Activated CD4-positive, alpha-beta T cell treated with anti-CD3 and anti-CD28 coated beads for 36 hours (primary cell): ENCODE measurements at places on chromosomes 5 and 9. TPM values are rescaled to one million over a fixed set of nuclear protein-coding genes. Genes with fewer than 3 reads are reported as not detected.
A peak's percentile ranks its signal among the peaks of the same experiment; 100 is the strongest.

EPB41L4B gene
- 0.23 TPM for total RNA-seq

ARPC5L gene
- 95.9 TPM for total RNA-seq

- no peak for DNase-seq
Observed at GRCh38 chr9:134648701-134649530, 7.3 kb downstream of the COL5A1 start.

SLC27A6 gene
- not detected for total RNA-seq

- peak; percentile 52 for DNase-seq
Observed at GRCh38 chr5:128905568-128906110, 59.6 kb upstream of the SLC27A6 start.

GRIA1 gene
- not detected for total RNA-seq

BAAT gene
- not detected for total RNA-seq

DNA sequence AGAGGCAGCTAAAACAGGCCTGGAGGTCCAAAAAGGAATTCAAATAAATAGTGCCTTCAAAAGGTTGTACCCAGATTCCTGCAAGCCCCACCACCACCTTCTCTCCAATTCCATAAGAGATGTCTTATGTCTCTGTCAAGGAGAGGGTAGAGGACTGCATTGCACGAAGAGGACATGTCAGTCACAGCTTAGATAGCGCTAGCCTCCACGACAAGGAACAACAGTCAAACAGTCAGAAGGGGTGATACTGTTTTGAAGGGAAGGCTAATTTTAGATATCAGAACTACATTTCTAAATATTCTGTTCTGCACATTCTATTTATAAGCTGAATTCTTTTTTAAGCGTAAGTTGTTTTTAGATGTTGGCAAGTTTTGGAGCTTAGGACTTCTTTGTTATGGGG, 34.2 kb downstream of the PLAC8L1 start:
- no peak for DNase-seq

- DNase-seq: no peak
Observed at GRCh38 chr9:132881826-132882225, 3.1 kb downstream of the SPACA9 start.

DNA sequence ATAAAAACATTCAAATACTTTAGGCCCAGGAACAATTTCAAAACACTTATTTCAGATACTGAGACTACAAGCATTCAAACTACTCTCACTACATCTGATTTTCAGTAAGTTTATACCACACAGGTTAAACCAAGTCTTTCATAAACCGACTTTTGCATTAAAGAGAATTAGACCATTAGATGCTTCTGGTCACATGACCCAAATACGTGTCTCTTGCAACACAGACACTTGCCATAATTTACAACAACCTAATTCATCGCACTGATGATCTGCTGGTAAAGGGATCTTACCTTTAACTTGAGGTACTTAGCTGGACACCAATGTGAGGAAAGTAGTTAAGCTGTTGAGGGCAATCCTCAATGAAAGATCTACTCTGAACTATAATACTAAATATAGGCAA, 3.2 kb downstream of the HNRNPH1 start:
- no peak for DNase-seq

GRCh38 chr5:110852053-110852452, 113.2 kb downstream of the SLC25A46 start:
- no peak for DNase-seq

- no peak for DNase-seq
Observed at GRCh38 chr9:90805006-90805996, 3.7 kb downstream of the SYK start.

- no peak for DNase-seq
Observed at GRCh38 chr5:160082614-160083500, 36.4 kb downstream of the PWWP2A start.

- DNase-seq: no peak
Observed at GRCh38 chr5:110161162-110161561, 471.4 kb downstream of the MAN2A1 start.

DNA sequence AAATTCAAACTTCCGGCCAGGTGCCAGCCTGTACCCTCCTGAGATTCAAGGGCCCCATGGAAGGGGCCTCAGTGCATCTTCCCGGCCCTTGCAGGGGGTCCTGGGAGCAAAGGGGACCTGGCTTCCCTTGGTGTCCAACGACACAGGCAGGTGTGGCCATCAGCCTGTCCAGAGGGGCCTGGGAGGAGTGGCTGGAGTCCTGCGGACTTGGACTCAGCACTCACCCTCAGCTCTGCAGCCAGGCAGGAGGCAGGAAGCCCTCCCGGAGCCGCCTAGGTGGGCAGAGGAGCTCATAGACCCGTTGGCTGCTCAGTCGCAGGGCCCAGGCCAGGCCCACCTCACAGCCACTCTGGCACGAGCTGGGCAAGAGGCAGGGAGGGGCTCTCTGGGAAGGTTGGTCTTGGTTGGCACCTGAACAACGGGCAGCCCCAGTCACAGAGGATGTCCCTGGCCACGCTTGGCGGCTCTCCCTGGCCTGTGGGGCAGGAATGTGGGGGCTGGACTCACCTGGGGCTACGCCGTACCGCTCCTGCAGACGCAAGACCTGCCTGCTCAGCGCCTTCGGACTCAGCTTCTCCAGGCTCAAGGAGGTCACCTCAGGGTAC, 53.8 kb upstream of the NRARP start:
- DNase-seq: peak; percentile 5

SH3TC2 gene
- not detected for total RNA-seq

AQP7 gene
- not detected for total RNA-seq

- no peak for DNase-seq
Observed at GRCh38 chr9:83403527-83404238, 134.5 kb downstream of the FRMD3 start.

DNA sequence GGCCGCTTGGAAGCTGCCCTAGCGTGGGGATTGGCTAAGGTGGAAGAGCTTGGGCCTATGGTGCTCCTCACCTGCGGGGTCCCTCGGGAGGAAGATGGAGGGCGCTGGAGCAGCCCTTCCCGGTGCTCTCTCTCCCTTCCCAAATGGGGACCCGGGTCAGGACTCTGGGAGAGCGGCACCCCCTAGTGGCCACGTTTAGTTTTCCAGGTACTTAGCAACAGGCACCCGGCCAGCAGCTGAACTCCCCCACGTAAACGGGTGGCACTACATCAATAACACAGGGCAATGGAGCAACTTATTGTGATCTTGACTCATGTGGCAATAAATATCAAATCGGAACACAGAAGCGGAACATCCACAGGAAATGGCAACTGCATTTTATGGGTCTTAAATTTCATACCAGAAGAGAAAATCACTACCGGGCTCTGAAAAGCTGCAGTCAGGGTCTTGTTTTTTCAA, 316.6 kb downstream of the AGTPBP1 start:
- DNase-seq: peak; percentile 79

GRCh38 chr9:89542401-89543021, 44.6 kb upstream of the SEMA4D start:
- no peak for DNase-seq

DNA sequence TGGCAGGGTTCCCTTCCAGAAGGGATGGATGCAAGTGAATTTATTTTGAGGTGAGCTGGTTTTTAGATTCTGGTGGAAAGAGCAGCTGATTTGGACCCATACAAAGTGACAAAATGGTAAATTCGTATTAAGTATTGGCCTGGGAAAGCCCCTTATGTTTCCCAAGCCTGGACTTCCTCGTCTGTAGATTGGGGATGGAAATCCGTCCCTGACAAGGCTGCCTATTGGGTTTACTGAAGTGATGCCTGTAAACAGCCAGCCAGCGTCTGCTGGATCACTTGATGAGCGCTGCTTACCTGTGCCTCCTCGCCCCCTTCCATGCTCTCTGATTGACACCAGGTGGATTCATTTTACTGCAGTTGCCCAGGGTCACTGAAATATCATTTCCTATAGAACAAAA, 233.8 kb downstream of the GADD45G start:
- DNase-seq: no peak

- no peak for DNase-seq
Observed at GRCh38 chr5:13385066-13385465, 559.4 kb downstream of the DNAH5 start.

GRCh38 chr9:79801459-79801858, 229.7 kb downstream of the TLE4 start:
- no peak for DNase-seq

SOX30 gene
- total RNA-seq: 0.18 TPM

GRCh38 chr5:150561571-150562275, 53.8 kb downstream of the NDST1 start:
- no peak for DNase-seq

DNA sequence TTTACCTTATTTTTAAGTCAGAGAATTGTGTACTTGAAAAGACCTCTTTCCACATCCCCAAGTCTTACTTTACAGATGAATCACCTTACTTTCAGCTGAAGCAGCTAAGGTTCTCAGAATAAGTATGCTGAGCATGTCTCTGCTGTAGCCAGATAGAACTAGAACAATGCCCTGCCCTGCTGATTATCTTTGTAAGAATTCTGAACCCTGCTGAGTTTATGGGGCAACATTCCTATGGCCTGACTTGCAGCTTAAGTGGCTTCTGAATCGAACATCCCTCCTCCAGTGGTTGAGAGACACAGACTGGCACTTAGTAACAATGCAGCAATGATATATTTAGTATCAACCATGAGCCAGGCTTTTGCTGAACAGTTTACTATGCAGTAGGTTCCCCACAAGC, 592.0 kb upstream of the WWC1 start:
- no peak for DNase-seq

GRCh38 chr9:125861405-125862058, 114.4 kb downstream of the PBX3 start:
- DNase-seq: no peak

GRCh38 chr9:128286440-128286839, 10.4 kb downstream of the SWI5 start:
- DNase-seq: no peak

- no peak for DNase-seq
Observed at GRCh38 chr5:75756211-75756610, 39.0 kb upstream of the POC5 start.

C5orf34 gene
- 16.8 TPM for total RNA-seq

GMCL2 gene
- total RNA-seq: not detected

DNA sequence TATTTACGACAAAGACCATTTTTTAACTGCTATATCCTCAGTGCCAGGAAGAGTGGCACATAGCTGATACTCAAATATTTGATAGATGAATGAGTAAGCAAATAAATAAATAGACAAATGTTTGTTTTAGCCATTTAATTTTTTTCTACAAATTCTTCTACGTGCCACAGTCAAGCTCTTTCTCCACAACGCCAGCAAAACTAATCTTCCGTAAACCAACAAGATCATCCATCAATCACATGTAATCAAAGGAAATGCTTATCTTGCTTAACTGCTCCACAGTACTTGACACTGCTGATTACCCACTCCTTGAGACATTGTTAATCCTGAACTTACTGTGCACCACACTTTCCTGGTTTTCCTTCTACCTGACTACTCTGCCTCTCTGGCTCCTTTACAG, 136.7 kb downstream of the EDIL3 start:
- DNase-seq: no peak

TAF11L10 gene
- total RNA-seq: not detected

DNA sequence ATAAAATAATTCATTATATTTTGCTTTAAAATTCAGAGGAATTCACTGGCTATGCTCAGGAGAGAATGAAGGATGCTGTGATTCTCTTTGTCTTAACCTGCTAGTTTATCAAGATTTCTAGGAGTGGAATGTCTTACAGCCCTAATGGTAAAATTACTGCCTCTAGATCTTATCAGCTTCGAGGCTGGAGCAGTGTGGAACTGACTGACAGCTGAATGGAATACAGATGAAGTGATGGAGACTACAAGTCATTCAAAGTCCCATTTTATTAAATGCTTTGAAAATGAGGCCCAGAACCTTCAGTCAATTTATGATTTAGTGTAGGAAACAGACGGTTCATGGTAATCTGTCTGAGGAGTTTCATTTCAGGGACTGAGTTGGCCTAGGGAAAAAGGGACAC, 202.1 kb downstream of the RFX3 start:
- no peak for DNase-seq

DNA sequence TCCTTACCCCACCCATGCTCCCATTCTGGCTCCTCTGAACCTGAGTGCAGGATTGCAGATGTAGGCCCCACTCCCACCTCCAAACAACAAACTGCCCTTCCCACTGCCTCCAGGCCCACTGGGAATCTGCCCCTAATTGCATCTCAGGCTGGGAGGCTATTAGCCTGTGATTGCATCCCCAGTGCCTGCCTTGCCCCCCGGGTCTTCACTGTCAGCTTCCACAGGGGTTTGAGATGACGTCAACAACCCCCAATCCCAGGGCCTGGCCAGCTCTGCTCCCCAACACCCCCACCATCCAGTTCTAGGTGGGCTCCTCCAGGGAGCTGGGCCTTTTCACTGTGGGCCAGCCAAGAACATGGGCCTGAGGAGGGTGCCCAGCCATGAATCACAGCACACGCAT, 91.5 kb downstream of the PCDH1 start:
- no peak for DNase-seq

DNA sequence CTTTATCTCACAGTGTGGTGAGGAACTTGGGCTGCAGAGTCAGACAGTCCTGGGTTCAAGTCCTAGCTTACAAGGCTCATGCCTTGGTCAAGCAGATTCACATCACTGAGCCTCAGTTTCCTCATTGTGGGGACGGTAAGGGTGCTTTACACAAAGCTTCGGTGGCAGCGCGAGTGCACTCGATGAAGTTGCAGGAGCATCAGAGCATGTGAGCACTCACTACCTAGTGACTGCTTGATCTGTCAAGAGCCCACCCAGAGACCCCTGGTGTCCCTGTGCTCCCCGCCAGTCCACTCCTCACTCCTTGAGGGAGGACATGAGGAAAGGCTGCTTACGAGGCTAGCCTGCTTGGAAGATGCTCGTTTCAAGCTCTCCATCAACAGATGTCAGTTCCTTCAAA, 56.2 kb upstream of the GARNL3 start:
- DNase-seq: no peak

KLF4 gene
- 0.88 TPM for total RNA-seq

ENTREP1 gene
- total RNA-seq: not detected

- DNase-seq: no peak
Observed at GRCh38 chr9:91428927-91429351, 5.3 kb upstream of the NFIL3 start.

DNA sequence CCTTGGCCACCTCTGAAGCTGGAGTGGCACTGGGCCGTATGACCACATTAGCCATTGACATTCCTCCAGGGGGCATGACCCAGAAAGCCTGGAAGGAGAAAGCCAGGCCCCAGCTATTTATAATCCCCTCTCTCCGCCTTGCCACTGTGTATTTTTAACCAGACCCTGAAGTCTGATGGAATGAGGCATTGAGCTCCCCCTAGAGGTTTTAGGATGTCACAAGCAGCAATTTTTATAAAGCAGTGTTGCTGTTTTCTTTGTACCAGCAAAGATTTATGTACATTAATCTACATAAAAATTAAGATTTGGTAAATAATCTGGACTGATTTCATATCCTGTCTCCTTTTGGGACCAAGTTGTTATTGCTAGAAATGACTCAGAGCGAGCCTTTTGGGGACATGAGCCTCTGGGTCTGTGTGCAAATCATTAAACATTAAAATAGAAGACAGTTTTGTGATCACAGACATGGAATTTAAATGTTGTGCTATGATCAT, 127.1 kb downstream of the TRIO start:
- no peak for DNase-seq

QRFP gene
- not detected for total RNA-seq

DNA sequence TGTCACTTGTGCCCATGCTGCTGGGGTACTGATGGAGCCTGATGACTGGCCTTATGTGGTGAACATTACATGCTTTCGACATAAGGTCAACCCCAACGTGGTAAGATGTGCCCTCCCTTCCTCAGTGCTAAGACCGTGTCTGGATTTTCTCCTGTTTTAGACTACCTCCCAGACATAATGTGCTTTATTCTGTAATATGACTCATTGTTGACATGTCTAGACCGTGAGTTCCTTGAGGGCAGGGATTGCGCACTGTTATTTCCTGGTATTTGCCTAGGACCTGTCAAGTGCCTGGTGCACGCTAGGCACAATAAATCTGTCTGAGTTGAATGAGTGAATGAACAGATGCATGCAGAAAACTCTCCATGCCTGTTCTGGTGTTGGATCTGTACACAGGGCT, 346.0 kb downstream of the KDM4C start:
- no peak for DNase-seq
